Sciatic nerve (tissue), 2 donors: ENCODE measurements at places on chromosomes 1 and 21.

DNA sequence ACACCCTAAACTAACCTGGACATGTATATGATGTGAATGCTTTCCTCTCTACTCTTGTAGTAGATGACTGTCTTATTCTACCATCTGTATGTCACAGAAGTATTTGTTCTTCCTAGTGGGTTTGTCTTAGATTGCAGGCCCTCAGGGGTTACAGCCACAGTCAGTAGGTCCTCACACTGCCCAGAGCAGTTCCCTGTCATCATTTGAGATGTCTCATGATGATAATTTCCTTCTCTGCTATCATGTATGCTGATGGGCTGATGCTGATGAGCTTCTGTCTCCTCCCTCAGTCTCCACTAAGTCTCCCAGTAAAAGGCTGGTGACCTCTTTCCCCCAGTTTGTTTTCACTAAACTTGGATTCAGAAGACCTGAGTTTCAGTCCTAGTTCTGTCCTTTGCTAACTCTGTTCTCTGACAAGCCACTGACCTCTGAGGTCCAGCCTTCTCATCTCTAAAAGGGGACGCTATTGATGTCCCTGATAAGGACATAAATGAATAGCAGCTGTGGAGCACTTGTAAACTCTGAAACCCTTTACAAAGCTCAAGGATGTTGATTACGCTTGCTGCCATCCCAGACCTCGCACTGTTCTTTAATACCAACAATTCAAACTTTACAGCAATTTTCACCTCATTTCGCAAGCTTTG, 3.1 kb upstream of the ETV3 start:
- DNase-seq = no peak

DNA sequence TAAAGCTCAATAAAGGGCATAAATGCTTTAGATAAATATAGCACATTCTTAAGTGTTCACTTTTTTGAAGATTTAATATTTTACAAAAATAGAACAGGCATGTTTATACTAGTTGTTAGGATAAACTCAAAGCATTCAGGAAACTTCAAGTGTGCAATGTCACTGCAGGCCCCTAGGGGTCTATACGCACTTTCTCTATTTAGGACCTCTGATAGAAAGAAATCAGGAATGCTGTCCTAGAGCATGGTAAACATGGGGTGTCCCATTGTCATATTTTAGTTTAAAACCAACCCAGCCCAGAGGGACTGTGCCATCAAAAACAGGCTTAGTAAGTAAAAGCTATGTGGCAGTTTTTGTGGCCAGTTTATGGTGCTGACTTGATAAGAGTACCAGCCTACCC, 102.2 kb downstream of the BARHL2 start:
- DNase-seq = no peak

DNA sequence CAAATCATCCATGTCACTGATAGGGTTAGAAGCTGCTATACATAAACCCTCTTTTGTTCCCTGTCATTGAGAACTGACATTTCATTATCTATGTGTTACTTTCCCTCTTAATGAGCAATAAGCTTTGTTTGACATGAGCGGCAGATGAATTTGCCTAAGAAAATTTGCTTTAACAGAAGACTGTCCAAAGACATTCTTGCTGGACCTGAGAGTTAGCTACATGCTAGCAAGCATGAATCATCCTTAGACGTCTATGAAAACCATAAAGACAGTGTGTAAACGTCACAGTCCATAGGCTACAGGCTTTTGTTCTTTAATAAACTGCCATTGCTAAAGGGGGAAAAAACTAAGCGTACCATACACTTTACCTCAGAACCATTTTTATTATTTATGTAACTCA, 73.1 kb downstream of the TNFSF4 start:
- DNase-seq = no peak

DNA sequence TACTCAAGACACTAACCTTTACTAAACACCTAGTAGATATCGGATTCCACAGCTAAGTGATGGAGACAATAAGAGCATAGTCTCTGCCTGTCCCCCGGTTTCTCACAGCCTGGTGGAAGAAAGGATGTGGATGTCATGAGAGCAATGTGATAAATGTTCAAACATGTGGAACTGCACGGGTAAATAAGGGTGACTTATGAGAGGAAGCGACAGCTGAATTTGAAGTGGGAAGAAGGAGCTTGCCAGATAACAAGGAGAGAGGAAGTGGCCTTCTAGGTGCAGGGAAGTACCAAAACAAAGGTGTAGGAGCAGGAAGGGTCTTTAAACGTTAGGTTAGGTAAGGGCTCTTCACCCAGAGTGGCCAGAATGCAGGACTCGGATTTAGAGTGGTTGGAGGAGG, 178.6 kb upstream of the NRIP1 start:
- no peak for DNase-seq

GRCh38 chr1:186655876-186656275, 24.3 kb downstream of the PTGS2 start:
- DNase-seq = no peak
